ENCODE measurements at places on chromosomes 1 and 21. TPM values are rescaled to one million over a fixed set of nuclear protein-coding genes. Genes with fewer than 3 reads are reported as not detected.

RBM34 gene
- total RNA-seq, result 58.9 TPM

PGBD5 gene
- total RNA-seq, result 4.2 TPM

TNFRSF1B gene
- total RNA-seq, result not detected

WNT9A gene
- total RNA-seq, result 1.5 TPM

EFNA1 gene
- 26.1 TPM for total RNA-seq

PLPP3 gene
- total RNA-seq, result 0.93 TPM

MEX3A gene
- total RNA-seq, result 3.3 TPM

KCTD3 gene
- 25.3 TPM for total RNA-seq

HDAC1 gene
- 102 TPM for total RNA-seq

NFASC gene
- total RNA-seq, result 4.0 TPM

VWA5B1 gene
- not detected for total RNA-seq

GIPC2 gene
- 0.09 TPM for total RNA-seq

AXDND1 gene
- total RNA-seq, result not detected

SAMD11 gene
- total RNA-seq, result 1.3 TPM

All from airway epithelial cell (primary cell).